GM10248 (cell line): ENCODE measurements at places on chromosomes 7 and 10.

DNA sequence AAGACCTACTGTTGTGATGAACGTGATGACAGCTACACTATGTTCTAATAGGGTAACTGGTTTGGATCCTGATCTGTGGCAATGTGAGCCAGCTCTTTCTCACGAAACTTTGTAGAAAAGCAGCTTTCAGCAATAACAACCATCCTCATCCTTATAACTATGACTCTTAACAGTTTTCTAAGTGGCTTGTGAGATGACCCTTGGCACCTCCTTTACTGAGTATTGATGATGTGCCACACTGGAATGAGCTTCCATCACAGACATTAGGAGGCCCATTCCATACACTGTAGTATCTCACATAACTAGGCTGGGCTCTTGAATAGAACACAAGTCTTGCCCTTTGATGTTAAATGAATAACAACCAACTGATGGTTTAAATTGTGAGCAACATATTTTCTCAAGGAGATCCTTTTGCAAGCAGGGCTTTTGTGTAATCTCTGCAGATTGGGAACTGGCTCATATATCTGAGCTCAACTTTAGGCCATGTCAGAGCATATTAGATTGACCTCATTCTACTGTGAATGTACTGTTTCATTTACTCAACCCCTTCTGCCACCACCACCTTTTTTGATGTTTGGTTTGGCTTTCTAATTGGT is 46.4 kb downstream of the MYPN start:
- no peak for DNase-seq

DNA sequence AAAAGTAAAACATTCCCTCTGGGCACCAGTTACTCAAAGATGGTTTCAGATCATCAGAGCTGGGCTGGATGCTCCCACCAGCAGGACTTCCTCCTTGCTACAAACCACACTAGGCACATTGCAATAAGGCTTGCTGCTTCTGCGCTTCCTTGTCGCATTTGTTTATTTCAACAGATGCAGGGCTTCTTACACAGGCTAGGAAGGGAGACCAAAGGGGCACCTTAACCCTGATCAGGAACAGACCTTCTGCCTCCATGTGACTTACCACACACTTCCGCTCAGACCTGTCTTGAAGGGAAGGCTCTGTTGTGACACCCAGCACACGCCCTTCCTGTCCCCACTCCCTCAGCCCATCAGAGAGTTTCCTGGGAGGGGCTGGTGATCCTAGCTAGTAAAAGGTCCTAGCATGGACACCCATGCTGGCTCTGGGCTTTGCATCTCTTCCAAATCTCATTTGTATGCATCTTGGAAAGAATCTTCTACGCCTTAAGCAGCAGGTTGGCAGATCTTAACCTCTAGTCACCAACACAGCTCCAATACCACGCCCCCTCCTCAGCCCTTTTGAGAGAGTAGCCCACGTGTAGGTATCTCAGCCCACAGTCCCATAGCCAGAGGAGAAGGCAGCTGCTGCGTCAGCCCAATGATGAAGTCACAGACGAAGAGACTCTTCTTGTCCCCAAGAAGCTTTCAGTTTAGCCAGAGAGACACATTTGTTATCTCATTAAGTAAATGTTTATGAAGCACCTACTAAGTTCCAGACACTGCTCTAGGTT is 47.1 kb upstream of the SVIL start:
- DNase-seq, result no peak

GRCh38 chr10:8811201-8811600 is 756.7 kb downstream of the GATA3 start:
- DNase-seq, result no peak

DNA sequence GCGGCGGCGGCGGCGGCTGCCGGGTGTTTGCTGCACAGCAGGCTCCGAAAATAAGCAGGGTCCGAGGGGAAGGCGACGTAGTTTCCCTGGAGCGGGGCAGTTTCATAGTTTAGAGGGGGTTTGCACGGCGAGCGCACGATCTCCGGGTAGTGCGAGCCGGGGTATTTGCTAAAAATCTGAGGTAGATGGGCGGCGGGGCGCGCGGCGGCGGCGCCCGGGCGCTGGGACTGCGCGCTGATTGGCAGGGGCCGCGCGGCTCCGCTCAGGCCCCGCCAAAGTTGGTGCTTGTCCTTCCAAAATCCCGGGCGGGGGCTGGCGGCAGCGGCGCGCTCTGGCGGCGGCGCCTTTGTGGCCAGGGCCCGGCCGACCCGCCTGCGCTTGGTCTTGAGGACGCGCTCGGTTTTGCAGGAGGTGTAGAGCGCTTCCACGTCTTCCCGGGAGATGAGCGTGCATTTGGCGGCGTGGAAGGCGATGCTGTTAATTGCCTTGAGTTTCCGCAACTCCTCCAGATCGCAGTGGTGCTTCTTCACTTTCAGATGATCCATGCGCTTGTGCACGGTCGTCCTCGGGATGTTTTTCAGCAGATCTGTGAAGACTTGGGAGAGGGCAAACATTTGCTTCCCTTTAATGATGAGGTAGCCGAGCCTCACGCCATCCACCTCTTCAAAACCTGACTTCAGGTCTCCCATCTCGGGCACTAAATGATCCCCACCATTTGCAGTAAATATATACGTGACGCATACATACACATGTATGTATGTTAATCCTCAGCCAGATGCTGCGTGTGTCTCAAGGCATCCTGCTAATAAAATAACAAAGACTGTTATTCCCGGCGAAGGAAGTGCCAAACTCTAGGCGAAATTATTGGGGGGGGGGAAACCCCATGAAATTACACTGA is 8.1 kb downstream of the SKIDA1 start:
- no peak for DNase-seq

DNA sequence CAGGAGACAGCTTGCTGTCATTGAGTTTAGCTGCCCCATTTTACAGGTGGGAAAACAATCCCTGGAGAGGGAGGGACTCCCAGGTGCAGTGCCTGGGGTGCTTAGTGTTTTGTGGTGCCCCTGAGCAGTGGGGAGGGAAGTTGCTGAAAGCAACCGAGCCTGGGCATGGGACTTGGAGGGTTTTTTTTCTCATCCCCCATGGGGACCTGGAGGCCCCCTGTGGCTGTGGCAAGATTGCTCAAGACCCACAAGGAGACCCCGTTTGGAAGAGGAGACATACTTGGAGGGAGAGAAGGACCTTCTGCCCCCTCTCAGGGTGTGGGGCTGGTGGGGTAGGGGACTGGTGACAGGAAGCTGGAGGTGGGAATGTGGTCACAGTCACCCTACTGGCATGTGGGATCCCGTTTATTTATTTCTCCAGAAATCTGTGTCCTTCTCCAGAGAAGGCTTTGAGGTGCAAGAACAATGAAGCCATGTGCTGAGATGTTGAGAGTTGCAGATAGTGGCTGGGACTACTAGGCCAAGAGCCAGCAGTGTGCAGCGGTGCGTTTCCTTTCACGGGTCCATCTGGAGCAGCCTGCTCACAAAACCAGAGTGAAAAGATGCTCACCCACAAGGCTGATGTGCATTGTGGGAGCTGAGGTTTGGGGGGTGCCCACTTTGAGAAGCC is 21.5 kb downstream of the ZMIZ1 start:
- no peak for DNase-seq

DNA sequence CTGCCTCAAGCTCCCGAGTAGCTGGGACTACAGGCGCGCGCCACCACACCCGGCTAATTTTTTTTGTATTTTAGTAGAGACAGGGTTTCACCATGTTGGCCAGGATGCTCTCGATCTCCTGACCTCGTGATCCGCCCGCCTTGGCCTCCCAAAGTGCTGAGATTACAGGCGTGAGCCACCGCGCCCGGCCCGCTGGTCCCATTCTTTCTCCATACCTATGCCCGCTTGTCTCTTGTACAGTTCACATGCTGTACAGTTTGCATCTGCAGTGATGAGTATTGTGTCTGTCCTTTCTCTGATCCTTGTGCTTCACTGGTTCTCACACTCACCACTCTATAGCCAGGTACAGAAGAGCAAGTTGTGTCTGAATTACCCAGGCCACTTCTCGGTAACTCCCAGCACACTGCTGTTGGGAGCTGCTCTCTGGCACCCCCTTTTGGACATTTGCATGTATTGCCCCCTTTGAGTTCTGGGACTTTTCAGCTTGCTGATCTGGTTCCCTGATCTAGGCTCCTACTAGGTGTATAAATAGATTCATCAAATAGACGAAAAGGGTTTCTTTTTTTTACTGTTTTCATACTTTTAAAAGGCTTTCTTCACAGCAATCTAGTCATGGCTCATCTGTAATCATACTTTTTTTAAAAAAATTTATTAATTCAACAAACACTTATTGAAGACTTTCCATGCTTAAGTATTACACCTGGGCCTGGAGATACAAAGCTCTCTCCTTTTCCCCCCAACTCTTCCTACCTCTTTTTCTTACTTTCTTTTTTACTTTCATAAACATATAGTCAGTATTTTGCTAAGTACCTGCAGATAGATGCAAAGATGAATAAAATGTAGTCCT is 53.5 kb downstream of the AOAH start:
- peak; percentile 69 for DNase-seq

DNA sequence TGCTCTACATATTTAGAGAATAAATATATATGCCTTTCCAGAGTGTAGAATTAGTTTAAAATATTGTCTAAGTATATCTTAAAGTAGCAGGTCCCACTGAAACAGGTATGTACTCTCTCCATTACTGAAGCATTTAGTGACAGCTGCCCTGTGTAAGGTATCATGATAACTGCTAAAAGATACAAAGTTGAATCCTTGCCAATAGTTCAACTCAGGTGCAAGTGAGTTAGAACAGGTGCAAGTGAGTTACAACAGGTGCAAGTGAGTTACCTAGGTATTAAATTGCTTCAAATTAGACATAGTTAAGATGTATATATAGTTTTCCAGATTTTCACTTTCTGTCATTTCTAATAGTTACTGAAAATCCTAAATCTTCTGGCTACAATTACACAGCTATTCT is 119.1 kb downstream of the CNOT4 start:
- no peak for DNase-seq

DNA sequence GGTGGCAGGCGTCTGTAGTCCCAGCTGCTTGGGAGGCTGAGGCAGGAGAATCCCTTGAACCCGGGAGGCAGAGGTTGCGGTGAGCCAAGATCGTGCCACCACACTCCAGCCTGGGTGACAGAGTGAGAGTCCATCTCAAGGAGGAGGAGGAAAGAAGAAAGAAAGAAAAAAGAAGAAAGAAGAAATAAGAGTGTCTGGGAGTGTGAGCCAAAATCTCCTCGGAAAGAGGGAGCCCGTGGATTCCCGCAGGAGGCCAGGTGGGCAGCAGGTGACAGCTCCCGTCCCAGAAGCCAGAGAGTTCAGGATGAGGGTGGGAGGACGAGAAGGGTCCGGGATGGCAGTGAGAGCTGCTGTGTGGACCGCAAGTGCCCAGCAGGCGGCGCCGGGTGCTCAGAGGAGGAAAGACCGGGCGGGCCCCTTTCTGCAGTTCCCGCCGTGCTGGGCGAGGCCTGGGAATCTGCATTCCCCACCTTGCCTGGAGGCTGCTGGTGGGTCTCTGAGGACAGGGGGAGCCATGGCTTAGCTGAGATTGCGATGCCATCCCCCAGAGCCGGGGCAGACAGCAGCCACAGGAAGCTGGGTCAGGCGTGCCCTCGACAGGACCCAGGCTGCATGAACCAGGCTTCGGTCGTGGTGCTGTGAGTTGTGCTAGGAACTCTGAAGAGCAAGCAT is 17.1 kb upstream of the AMZ1 start:
- peak; percentile 87 for DNase-seq

- no peak for DNase-seq
Observed at GRCh38 chr10:78861529-78862327, 207.0 kb upstream of the ZMIZ1 start.

- peak; percentile 58 for DNase-seq
Observed at GRCh38 chr10:122911889-122912484, 1.6 kb downstream of the FAM24A start.
